ENCODE measurements at places on chromosomes 3 and 15. TPM values are rescaled to one million over a fixed set of nuclear protein-coding genes. Genes with fewer than 3 reads are reported as not detected.

The ARPC4 gene
- total RNA-seq, result 282 TPM

The ABHD6 gene
- 5.0 TPM for total RNA-seq

The EXD1 gene
- not detected for total RNA-seq

The PSTPIP1 gene
- 218 TPM for total RNA-seq

The CSNK1G1 gene
- 36.8 TPM for total RNA-seq

The COL6A5 gene
- total RNA-seq, result not detected

The LDHAL6B gene
- not detected for total RNA-seq

GRCh38 chr3:191026746-191027145 lies 164.3 kb upstream of the GMNC start:
- no peak overlapping the region for H3K27ac ChIP-seq
- no peaks in the 10 kb centered on the region for H3K36me3 ChIP-seq
- DNase-seq, result no peak
- no peaks in the 10 kb centered on the region for H3K27me3 ChIP-seq

- no peaks in the 10 kb centered on the region for H3K27me3 ChIP-seq
- peaks cover 27% of the 10 kb centered on the region for H3K4me1 ChIP-seq
- DNase-seq, result no peak
- no peaks in the 10 kb centered on the region for H3K36me3 ChIP-seq
Observed at GRCh38 chr15:60797444-60798040, 318.6 kb upstream of the ICE2 start.

DNA sequence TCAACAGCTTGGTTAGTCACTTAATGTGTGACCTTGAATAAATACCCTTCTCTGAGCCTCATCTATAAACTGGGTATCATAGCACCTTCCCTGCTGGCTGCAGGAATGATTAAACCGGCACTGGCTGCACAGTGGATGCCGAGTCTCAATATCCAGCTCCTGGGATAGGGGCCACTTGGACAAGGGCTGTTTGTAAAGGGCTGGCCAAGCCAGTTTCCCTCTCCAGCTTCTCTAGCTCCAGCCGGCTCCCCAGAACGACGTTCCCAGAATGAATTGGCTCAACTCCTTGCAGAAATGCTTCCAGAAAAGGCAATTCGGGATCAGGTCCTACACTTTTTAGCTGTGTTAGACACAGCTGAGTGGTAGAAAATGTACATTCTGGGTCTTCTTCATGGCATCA lies 58.8 kb downstream of the LSM3 start:
- H3K4me3 ChIP-seq, result no peak overlapping the region
- H3K27ac ChIP-seq, result no peak overlapping the region
- H3K4me1 ChIP-seq, result peaks cover 6% of the 10 kb centered on the region
- no peaks in the 10 kb centered on the region for H3K36me3 ChIP-seq

- no peak overlapping the region for H3K27ac ChIP-seq
- H3K4me1 ChIP-seq, result peaks cover 15% of the 10 kb centered on the region
- H3K36me3 ChIP-seq, result peaks cover 3% of the 10 kb centered on the region
- no peak for DNase-seq
Observed at GRCh38 chr15:101188637-101189408, 63.0 kb downstream of the CHSY1 start.

DNA sequence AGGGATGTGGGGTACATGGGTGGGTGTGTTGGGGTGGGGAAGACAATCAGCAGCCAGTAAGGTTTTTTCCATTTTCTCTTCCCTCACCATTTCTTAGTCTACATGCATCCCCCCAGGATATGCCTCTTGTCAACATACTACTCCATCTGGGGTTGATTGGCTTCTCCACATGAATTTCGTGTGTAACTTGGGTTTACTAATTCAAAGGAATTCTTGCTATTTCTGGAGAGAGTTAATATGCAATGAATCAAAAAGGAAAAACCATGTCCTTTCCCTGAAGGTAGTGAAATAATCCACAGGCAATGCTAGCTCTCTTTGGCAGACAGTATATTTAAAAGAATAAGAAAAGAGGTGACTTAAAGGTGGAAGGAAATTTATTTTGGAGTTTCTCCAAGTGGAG lies 198.4 kb downstream of the EBLN2 start:
- DNase-seq, result no peak
- no peaks in the 10 kb centered on the region for H3K36me3 ChIP-seq
- H3K27me3 ChIP-seq, result no peaks in the 10 kb centered on the region
- H3K27ac ChIP-seq, result no peak overlapping the region
- H3K4me3 ChIP-seq, result no peak overlapping the region
- no peaks in the 10 kb centered on the region for H3K4me1 ChIP-seq

- H3K36me3 ChIP-seq, result no peaks in the 10 kb centered on the region
- peak; percentile 41 for DNase-seq
- H3K27me3 ChIP-seq, result peaks cover 42% of the 10 kb centered on the region
- H3K27ac ChIP-seq, result no peak overlapping the region
Observed at GRCh38 chr15:40925863-40926658, 3.1 kb upstream of the DLL4 start.

- DNase-seq, result no peak
- H3K36me3 ChIP-seq, result no peaks in the 10 kb centered on the region
- H3K27me3 ChIP-seq, result no peaks in the 10 kb centered on the region
- H3K4me1 ChIP-seq, result no peaks in the 10 kb centered on the region
Observed at GRCh38 chr15:97867870-97868269, 92.6 kb upstream of the ARRDC4 start.

DNA sequence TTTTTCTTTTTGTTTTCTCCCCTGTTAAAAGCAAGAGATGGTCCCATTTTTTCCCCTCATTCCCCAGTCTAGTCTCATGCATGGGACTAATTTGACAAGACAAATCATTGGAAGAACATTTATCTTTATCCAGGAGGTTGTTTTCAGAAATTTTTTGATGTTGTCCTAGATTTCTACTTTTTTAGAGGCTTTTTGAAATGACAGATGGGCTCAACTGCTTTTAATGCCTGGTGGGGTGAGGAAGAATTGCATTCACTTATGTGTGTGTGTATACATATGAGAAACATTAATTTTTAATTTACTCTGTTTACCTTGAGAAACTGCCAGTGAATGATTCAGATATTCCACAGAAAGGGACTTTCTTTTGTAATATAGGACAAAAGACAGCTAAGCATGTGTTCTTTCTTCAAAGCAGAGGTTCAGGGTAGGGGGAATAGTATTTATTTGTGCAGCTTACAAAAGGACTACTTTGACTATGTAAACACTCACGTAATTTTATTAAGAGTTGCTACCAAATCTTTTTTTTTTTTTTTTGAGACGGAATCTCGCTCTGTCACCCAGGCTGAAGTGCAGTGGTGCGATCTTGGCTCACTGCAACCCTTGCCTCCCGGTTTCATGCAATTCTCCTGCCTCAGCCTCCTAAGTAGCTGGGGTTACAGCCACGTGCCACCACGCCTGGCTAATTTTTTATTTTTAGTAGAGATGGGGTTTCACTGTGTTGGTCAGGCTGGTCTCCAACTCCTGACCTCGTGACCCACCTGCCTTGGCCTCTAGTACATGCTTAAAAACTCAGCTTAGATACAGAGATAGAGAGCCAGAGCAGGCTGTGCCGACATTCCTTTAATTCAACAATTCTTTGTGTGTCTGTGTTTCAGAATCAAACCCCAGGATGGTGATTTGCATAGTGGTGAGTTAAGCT lies 130.1 kb upstream of the RARB start:
- H3K27ac ChIP-seq, result no peak overlapping the region
- no peaks in the 10 kb centered on the region for H3K27me3 ChIP-seq
- DNase-seq, result no peak
- H3K4me3 ChIP-seq, result no peak overlapping the region

GRCh38 chr3:25910997-25911396 lies 121.1 kb downstream of the OXSM start:
- H3K4me3 ChIP-seq, result no peak overlapping the region
- DNase-seq, result no peak
- H3K4me1 ChIP-seq, result peaks cover 12% of the 10 kb centered on the region
- H3K27me3 ChIP-seq, result peaks cover 2% of the 10 kb centered on the region

- H3K27ac ChIP-seq, result no peak overlapping the region
- H3K4me3 ChIP-seq, result no peak overlapping the region
- no peaks in the 10 kb centered on the region for H3K36me3 ChIP-seq
- DNase-seq, result no peak
Observed at GRCh38 chr15:61396235-61396919, 167.3 kb upstream of the RORA start.

DNA sequence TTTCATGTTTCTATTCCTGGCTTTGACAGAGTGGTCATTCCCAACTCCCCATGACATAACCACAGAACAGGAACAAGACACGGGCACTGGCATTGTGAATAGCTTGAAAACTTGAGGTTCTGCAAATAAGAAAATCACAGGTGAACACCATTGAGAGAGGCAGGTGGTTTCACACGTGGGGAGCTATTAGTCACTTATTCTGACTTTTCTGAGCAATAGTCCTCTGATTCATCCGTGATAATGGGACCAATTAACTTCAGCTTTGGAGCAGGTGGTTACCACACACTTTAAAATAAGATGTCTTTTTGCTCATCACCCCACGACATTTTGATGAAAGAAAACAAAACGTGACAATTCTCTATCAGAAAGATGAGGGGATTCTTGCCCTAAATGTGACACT lies 224.7 kb downstream of the KLF13 start:
- H3K27ac ChIP-seq, result no peak overlapping the region
- peaks cover 3% of the 10 kb centered on the region for H3K4me1 ChIP-seq
- H3K27me3 ChIP-seq, result no peaks in the 10 kb centered on the region
- H3K4me3 ChIP-seq, result no peak overlapping the region
- no peak for DNase-seq

- H3K27ac ChIP-seq, result no peak overlapping the region
- no peak overlapping the region for H3K4me3 ChIP-seq
- H3K27me3 ChIP-seq, result no peaks in the 10 kb centered on the region
- DNase-seq, result no peak
Observed at GRCh38 chr3:177307391-177307790, 110.1 kb upstream of the TBL1XR1 start.

DNA sequence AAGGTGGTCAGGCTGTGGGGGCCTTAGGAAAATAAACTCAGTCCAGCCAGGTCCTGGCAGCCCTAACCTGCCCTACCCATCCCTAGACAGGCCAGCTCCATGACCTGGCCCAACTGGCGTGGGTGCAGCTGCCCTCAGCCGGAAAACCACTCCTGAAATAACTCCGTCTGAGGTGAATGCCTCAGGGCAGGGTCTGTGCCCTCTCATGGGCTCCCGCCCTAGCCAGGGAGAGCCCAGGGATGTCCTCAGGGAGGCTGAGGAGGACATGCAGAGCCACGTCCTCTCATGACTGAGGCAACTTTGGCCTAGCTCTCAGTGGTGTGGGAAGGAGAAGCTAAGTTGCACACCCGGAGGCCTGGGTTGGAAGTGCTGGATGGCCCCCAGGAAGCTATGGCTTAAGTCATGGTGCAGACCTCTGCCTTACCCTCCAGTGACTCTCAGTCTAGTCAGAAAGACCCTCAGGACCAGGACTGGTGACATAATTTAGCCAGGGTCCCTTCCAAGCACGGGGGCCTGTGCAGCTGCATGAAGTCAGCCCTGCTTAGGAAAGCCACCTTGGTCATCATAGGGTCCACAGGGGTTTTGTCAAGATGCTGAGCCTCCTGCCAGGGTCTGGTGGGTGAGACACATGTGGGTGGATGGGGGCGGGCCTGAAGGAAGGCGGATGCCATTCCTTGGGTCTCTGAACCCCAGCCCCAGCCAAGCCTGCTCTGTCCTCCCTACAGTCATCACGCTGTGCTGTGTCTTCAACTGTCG lies 7.4 kb downstream of the TMIE start:
- H3K4me3 ChIP-seq, result no peak overlapping the region
- H3K27me3 ChIP-seq, result no peaks in the 10 kb centered on the region
- no peaks in the 10 kb centered on the region for H3K4me1 ChIP-seq
- DNase-seq, result no peak

GRCh38 chr3:130779031-130779430 lies 32.4 kb upstream of the PIK3R4 start:
- DNase-seq, result no peak
- no peaks in the 10 kb centered on the region for H3K27me3 ChIP-seq
- no peaks in the 10 kb centered on the region for H3K36me3 ChIP-seq
- H3K27ac ChIP-seq, result no peak overlapping the region
- no peaks in the 10 kb centered on the region for H3K4me1 ChIP-seq

DNA sequence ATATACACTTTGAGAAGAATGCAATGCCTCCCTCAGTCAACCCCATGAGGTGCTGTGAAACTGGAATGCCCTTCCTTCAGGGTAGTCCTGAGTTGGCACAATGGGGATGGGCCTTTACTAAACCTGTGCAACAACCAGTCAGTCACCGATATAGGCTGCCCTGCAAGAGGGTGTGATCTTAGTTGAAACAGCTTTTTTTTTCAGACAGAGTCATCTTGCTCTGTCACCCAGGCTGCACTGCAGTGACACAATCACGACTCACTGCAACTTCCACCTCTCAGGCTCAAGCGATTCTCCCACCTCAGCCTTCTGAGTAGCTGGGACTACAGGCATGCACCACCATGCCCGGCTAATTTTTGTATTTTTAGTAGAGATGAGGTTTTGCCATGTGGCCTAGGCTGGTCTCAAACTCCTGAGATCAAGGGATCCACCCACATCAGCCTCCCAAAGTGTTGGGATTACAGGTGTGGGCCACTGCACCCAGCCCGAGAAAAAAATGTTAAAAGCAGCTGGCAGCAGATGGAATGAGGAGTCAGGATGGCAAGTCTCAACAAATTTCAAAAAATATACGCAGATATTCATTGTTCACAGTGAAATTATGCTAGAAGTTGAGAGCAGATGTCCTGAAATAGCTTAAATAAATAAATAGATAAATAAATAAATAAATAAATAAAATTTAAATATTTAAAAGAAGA lies 31.8 kb downstream of the MYO5A start:
- no peaks in the 10 kb centered on the region for H3K4me1 ChIP-seq
- H3K27ac ChIP-seq, result no peak overlapping the region
- no peak overlapping the region for H3K4me3 ChIP-seq
- DNase-seq, result no peak
- H3K36me3 ChIP-seq, result no peaks in the 10 kb centered on the region

DNA sequence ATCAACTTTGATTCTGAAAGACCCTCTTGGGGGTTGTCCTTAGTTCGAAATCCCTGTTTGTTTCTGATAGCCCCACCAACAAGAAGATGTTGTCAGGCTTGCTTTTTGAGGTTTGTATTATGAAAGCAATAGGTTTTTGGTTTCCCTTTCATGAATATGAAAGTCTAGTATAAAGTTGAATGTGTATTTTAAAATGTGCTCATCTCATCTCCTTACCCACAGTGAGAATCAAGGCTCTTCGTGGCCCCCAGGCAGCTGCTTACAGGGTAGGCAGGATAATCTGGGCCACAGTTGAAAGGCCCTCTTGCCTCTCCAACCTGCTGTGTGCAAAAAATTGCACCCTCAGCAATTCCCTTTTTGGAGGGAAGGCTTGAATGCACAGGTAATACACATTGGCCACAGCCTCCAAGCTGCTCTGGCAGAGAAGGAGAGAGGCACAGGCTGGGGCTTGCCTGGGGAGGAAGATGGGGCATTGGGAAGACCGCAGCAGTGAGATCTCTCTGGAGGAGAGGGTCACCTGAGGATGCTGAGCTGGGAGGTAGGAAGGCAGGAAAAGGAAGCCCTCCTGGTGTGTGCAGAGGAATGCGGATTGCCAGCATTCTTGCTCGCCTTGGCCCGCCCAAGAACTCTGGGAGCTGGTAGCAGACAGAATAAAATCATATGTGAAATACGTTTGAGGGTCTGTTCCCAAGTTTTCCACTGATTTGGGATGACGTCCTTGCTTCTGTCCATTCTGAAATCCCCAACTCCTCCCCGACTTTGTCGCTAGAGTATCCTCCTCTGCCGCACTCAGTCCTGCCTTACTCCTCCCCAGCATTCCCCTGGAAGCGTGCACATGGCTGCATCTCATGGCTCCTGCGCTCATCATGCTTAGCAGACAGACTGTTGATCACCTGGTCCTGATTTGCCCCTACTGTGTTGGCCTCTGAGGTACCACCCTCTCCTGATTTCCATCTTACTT lies 196.4 kb downstream of the RPLP1 start:
- H3K36me3 ChIP-seq, result no peaks in the 10 kb centered on the region
- H3K27me3 ChIP-seq, result no peaks in the 10 kb centered on the region
- no peak for DNase-seq

GRCh38 chr3:188055388-188055787 lies 98.6 kb upstream of the LPP start:
- no peak overlapping the region for H3K4me3 ChIP-seq
- no peak overlapping the region for H3K27ac ChIP-seq
- H3K27me3 ChIP-seq, result no peaks in the 10 kb centered on the region
- no peaks in the 10 kb centered on the region for H3K36me3 ChIP-seq
